ENCODE measurements at places on chromosomes 6 and 20. TPM values are rescaled to one million over a fixed set of nuclear protein-coding genes. Genes with fewer than 3 reads are reported as not detected.

VWA7 gene
- 1.6 TPM for total RNA-seq

FOXP4 gene
- 91.0 TPM for total RNA-seq

DNA sequence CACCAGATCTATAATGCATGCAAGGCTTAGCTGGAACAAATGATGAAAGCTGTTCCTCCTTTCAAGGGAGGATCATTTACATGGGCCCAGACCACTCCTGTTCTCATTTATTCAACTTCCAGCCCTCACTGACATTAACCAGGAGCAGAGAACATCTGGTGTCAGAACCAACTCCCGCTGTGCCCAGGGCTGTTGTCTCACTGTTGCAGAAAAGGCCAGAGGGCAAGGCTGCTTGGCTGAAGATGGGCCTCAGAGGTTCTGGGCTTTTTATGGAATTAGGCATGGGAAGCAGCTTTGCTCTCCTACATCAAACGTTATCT is 164.2 kb downstream of the GMPR start:
- no peak for DNase-seq

DNA sequence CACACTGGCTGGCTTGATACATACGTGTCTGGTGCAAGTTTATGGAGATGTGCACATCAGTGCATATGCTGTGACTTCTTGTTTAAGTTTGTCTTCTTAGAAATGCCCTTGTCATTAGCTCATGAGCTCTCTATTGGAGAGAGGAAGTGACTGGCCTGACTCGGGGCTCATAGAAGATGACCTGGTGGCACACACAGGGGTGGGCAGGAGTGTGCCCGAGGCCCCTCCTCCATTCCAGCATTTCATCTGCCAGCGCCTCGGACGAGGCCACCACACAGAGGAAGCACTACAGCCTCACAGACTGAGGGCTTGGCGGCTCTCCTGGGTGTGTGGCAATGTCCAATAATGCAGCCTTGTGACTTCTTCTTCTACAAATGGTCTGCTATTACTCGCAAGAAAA is 109.7 kb downstream of the FAM120B start:
- DNase-seq = no peak

GRCh38 chr20:53028337-53029007 is 56.3 kb downstream of the TSHZ2 start:
- no peak for DNase-seq

GRCh38 chr20:44576297-44576696 is 6.1 kb upstream of the PKIG start:
- DNase-seq = no peak

DNA sequence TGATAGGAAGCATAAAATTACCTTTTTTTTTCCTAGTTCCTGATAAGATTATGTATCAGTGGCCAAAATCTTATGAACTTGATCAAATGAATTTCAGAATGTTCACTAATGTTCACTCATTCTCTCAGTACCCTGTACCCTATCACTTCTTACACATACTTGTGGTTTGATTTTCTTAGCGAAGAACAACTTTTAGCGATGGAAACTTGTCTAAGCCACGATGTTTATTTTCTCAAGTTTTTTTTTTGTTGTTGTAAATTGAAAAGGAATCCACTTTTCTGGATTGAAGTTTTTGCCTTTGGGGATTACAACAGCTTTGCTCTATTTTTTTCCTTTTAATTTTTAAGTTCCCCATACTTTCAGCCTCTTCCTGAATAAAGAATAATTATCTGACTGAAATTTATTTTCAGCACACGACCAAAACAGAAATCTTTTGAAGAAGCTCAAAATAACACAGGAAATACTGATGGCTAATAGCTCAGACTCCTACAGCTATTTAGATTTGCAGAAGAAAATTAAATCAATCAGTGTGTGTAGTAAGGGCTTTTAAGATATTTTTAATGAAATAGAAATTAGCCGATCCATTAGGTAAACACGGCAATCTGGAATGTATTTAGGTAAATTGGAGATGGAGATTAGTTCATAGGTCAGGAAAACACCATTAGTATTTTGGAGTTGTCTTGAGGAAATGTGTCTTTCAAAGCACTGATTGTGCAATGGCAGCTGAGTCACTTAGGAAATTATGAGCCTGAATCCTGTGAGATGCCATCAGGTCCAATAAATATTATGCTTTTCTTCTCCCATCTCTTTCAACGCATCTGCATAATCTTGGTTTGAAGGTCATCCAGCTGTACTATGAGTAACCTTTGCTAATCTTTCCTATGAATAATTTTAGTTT is 217.5 kb downstream of the GJA1 start:
- DNase-seq = no peak

DNA sequence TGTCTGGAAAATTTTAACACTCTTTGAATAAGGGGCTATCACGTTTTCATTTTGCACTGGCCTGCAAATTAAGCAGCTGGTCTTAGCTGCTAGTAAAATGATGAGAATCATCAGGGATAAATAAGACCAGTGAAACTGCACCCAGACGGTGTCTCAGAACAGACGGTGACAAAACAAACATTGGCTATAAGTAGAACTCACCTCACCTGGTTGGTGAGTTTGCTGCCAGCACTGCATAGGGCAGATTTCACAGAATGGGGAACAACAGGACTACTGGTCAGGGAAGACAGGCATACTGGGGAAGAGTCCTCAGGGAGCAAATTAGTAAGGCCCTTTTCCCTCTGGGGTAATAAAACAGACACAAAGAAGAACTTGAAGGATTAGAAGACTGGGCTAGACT is 175.9 kb upstream of the CITED2 start:
- DNase-seq = no peak
